ENCODE measurements at places on chromosomes 1 and 21. TPM values are rescaled to one million over a fixed set of nuclear protein-coding genes. Genes with fewer than 3 reads are reported as not detected.

- peaks cover 16% of the 10 kb centered on the region for H3K27me3 ChIP-seq
- no peaks in the 10 kb centered on the region for H3K36me3 ChIP-seq
- H3K4me3 ChIP-seq, result peak overlapping the region; percentile 42
- peaks cover 6% of the 10 kb centered on the region for H3K4me1 ChIP-seq
These were observed 5.4 kb upstream of the TDRD5 start for GRCh38 chr1:179586107-179586823.

DNA sequence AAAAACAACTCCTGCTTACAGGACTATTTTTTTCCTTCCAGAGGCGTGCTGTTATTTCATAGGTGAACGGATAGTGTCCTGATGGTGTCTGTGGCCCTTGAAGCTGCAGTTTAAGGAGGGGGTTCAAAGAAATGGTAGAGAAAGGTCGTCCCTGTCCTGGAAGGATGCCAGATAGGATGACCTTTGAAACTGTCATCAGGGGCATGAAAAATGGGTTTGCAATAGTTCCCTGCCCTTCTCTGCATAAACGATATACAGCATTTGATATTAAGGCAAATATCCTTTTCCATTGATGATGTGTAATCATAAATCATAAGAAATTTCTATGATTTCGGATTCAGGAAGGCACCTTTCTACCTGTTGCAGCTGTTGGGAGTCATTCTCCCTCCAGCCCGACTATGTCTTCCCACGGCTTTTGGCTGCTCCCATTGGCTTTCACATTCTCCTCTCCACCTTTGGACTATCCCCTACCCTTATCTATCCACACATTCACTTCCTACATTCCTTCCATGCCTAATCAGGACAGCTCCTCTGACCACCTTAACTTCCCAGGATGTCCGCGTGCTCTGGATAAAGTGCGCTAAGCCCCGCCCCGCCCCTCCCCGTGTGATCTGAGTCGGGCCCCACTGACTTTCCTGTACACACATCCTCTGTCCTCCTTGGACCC, 209.8 kb downstream of the DISC1 start:
- no peaks in the 10 kb centered on the region for H3K27me3 ChIP-seq
- H3K4me3 ChIP-seq, result no peak overlapping the region
- no peaks in the 10 kb centered on the region for H3K4me1 ChIP-seq

GRCh38 chr1:243827206-243827605, 22.8 kb downstream of the AKT3 start:
- no peak overlapping the region for H3K4me3 ChIP-seq
- H3K27me3 ChIP-seq, result no peaks in the 10 kb centered on the region
- no peak for DNase-seq
- H3K36me3 ChIP-seq, result no peaks in the 10 kb centered on the region

DNA sequence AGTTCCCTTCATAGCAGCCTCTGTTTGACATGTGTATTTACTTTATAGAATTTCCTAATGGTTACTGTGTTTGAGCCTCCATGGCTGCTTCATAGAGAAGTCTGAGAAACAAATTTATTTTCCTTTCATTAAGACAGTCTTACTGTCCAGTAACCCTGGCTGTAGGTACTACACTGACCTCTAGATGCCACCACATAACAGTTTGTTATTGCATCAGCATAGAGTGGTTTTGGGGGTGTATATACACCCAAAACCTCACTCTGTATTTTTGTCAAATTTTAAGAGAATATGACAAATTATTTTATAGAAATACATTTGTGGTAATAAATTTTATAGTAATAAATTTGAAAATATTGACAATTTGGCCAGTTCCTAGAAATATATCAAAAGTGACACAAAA, 57.3 kb downstream of the OBSCN start:
- H3K36me3 ChIP-seq, result no peaks in the 10 kb centered on the region
- H3K27ac ChIP-seq, result peak overlapping the region; percentile 37
- no peaks in the 10 kb centered on the region for H3K27me3 ChIP-seq
- no peak overlapping the region for H3K4me3 ChIP-seq
- H3K4me1 ChIP-seq, result peaks cover 4% of the 10 kb centered on the region

GRCh38 chr1:87167157-87167789, 161.4 kb upstream of the LMO4 start:
- no peak overlapping the region for H3K4me3 ChIP-seq
- DNase-seq, result no peak
- H3K4me1 ChIP-seq, result no peaks in the 10 kb centered on the region
- H3K27ac ChIP-seq, result no peak overlapping the region

- DNase-seq, result no peak
- H3K36me3 ChIP-seq, result no peaks in the 10 kb centered on the region
- H3K4me1 ChIP-seq, result peaks cover 17% of the 10 kb centered on the region
- H3K4me3 ChIP-seq, result peak overlapping the region; percentile 74
- H3K27ac ChIP-seq, result no peak overlapping the region
These were observed 2.7 kb downstream of the ATF3 start for GRCh38 chr1:212611000-212611948.

- H3K36me3 ChIP-seq, result no peaks in the 10 kb centered on the region
- no peak overlapping the region for H3K4me3 ChIP-seq
- H3K4me1 ChIP-seq, result no peaks in the 10 kb centered on the region
- H3K27me3 ChIP-seq, result no peaks in the 10 kb centered on the region
- H3K27ac ChIP-seq, result no peak overlapping the region
These were observed 272.6 kb downstream of the S1PR1 start for GRCh38 chr1:101509370-101509769.

DNA sequence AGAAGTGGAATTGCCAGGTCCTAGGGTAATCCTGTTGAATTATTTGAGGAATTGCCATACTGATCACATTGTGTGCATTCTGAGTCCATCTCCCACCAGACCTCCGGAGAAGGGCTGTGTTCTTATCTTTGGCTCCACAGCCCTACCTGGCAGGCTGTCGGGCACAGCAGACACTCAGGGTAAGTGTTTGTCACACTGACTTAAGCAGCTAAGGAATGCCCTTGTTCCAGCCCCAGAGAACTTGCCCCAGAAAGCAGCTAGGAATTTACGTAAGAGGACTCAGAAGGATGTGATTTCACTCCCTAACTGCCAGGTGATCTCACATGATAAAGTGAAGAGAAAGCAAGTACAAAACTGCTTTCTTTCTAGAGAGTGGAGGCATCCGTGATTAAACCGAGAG, 21.0 kb downstream of the VASH2 start:
- no peaks in the 10 kb centered on the region for H3K4me1 ChIP-seq
- no peak overlapping the region for H3K27ac ChIP-seq
- H3K4me3 ChIP-seq, result no peak overlapping the region
- no peak for DNase-seq

GRCh38 chr1:155913969-155914757, 3.0 kb upstream of the RIT1 start:
- DNase-seq, result no peak
- no peaks in the 10 kb centered on the region for H3K27me3 ChIP-seq
- H3K36me3 ChIP-seq, result peaks cover 57% of the 10 kb centered on the region
- H3K4me1 ChIP-seq, result peaks cover 19% of the 10 kb centered on the region

DNA sequence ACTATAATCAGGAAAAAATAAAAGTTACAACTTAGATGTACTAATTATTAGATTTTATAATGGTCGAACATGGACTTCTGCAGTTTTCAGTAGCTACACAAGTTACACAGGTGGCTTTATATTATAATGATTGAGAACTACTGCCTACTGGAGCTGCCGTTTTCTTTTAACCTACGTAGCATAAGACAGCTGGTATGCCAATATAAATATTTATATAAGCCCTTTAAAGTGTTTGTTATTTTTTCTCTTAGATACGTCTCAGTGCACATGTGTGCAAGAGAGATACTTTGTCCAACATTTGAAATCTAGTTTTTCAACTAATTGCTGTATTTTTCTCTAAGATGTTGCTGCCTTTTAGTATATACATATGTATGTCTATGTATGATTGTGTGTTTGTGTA, 42.4 kb downstream of the PDC start:
- no peak overlapping the region for H3K4me3 ChIP-seq
- peaks cover 12% of the 10 kb centered on the region for H3K36me3 ChIP-seq
- H3K27me3 ChIP-seq, result no peaks in the 10 kb centered on the region
- no peaks in the 10 kb centered on the region for H3K4me1 ChIP-seq

DNA sequence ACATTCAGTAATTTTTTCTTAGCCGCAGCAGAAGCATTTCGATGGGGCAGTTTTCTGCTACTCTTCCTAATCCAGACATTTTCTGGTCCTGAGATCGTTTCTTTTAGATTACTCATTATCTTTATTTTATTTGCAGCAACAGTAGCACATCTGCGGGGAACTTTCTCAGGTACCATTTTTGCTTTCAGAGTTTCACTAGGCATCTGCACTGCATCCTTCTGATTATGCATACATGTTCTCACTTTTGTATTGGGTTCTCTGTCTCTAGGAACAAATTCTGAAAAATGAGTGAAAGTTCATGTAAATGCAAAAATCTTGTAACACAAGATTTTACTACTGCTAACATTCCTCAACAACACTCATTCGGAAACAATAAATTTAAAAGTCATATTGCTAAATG, 3.9 kb upstream of the PSMG1 start:
- no peak overlapping the region for H3K27ac ChIP-seq
- no peak overlapping the region for H3K4me3 ChIP-seq
- H3K36me3 ChIP-seq, result peaks cover 2% of the 10 kb centered on the region
- H3K4me1 ChIP-seq, result peaks cover 5% of the 10 kb centered on the region
- no peak for DNase-seq
- H3K27me3 ChIP-seq, result no peaks in the 10 kb centered on the region

GRCh38 chr1:18256282-18257235, 149.0 kb downstream of the IGSF21 start:
- no peaks in the 10 kb centered on the region for H3K36me3 ChIP-seq
- peaks cover 4% of the 10 kb centered on the region for H3K27me3 ChIP-seq
- H3K4me1 ChIP-seq, result no peaks in the 10 kb centered on the region
- DNase-seq, result no peak

- no peaks in the 10 kb centered on the region for H3K4me1 ChIP-seq
- peak overlapping the region; percentile 65 for H3K27ac ChIP-seq
- no peaks in the 10 kb centered on the region for H3K36me3 ChIP-seq
- no peak overlapping the region for H3K4me3 ChIP-seq
These were observed 330.3 kb upstream of the SNX7 start for GRCh38 chr1:98331243-98331642.

GRCh38 chr1:223386013-223386412, 7.2 kb upstream of the CCDC185 start:
- no peak overlapping the region for H3K4me3 ChIP-seq
- DNase-seq, result no peak
- H3K4me1 ChIP-seq, result no peaks in the 10 kb centered on the region
- H3K36me3 ChIP-seq, result no peaks in the 10 kb centered on the region
- peaks cover 15% of the 10 kb centered on the region for H3K27me3 ChIP-seq

- no peaks in the 10 kb centered on the region for H3K36me3 ChIP-seq
- H3K4me1 ChIP-seq, result no peaks in the 10 kb centered on the region
- H3K4me3 ChIP-seq, result no peak overlapping the region
- H3K27me3 ChIP-seq, result no peaks in the 10 kb centered on the region
- DNase-seq, result peak; percentile 10
- H3K27ac ChIP-seq, result no peak overlapping the region
These were observed 57.9 kb downstream of the FMN2 start for GRCh38 chr1:240149484-240150094.

- no peak overlapping the region for H3K27ac ChIP-seq
- peaks cover 5% of the 10 kb centered on the region for H3K4me1 ChIP-seq
- H3K4me3 ChIP-seq, result no peak overlapping the region
- DNase-seq, result no peak
- H3K27me3 ChIP-seq, result peaks cover 2% of the 10 kb centered on the region
These were observed 3.0 kb upstream of the PPIE start for GRCh38 chr1:39735731-39736130.

CCDC27 gene
- total RNA-seq, result not detected

KRTAP19-3 gene
- not detected for total RNA-seq

GBP4 gene
- total RNA-seq, result 3.3 TPM

IFI44 gene
- 2.0 TPM for total RNA-seq

LRRN2 gene
- 2.0 TPM for total RNA-seq

TMEM79 gene
- total RNA-seq, result 5.5 TPM

MTARC1 gene
- 0.74 TPM for total RNA-seq

CDK18 gene
- total RNA-seq, result 7.0 TPM

AMY2A gene
- 0.28 TPM for total RNA-seq

HAO2 gene
- total RNA-seq, result not detected

MSH4 gene
- 0.26 TPM for total RNA-seq

FAM72B gene
- total RNA-seq, result 24.9 TPM

HSF2BP gene
- total RNA-seq, result 4.2 TPM

Data from Panc1 (cell line).